A172 (cell line): ENCODE measurements at places on chromosomes 1 and 21. TPM values are rescaled to one million over a fixed set of nuclear protein-coding genes. Genes with fewer than 3 reads are reported as not detected.
A peak's percentile ranks its signal among the peaks of the same experiment; 100 is the strongest.

The KANK4 gene
- 0.09 TPM in 1 of 2 replicates, not detected in the other for total RNA-seq

GRCh38 chr1:96962751-96963211, 241.2 kb downstream of the PTBP2 start:
- DNase-seq, result no peak

DNA sequence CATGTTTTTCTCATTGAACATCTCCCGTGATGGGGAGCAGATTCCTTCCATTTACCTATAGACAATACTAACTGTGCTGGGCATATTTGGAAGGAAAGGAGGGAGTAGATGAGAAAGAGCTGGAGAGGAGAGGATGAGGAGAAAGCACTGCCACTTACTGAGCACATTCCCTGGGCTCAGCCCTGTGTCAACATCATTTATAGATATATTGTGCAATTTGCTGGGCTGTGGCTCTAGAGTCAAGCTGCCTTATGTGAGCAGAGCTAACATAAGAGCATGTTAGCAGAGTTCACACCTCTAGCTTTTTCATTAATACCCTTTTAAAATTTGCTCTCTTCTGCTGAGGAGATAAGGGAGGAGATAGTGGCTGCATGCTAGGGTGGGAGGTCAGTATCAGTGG, 22.3 kb upstream of the CD53 start:
- no peak for DNase-seq

GRCh38 chr1:203354246-203354645, 3.3 kb upstream of the FMOD start:
- DNase-seq, result peak; percentile 88

The MEX3A gene
- total RNA-seq, result 11.2 and 12.5 TPM in 2 replicates

The MYOC gene
- not detected in 2 replicates for total RNA-seq

- no peak for DNase-seq
These were observed 395.6 kb upstream of the PBX1 start for GRCh38 chr1:164163289-164163849.

The CASQ1 gene
- total RNA-seq, result 0.22 and 0.60 TPM in 2 replicates

DNA sequence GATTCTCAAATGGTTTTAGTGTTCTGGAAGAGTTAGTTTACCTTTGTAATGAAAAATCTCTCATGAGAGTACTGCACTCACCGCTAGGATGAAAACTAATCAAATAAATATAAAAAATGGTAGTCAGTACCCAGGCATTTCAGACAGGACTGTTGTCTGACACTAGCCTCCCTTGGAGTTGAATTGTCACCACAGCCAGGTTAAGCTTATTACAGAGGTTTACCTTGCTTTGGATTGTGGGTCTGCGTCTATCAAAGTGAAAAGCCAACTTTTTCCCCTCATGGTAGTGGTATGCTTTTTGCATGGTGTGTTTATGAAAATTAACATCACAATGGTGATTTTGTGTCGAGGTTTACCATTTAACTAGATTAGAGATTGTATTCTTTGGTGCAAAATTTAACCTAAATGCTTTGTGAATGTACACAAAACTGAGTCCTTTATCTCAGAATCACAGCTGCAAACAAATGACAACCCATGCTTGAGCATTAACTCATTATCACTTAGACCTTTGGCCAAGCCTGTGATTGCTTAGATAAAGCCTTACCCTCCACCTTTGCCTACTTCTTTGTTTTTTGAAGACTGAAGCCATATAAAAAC, 20.1 kb downstream of the RAP1A start:
- DNase-seq, result no peak

DNA sequence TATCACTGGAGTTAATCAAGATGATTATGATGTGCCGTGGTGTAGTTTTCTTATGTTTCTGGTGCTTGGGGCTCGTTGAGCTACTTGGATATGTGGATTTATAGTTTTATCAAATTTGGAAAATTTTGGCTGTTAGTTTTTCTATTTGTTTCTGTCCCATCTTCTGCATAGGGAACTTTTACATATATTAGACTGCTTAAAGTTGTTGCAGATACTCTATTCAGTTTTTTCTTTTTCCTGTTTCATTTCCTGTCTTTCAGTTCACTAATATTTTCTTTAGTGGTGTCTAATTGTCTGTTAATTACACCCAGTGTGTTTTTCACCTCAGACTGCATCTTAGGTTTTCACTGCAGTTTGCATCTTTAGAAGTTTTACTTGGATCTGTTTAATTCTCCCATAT, 247.7 kb downstream of the CAMTA1 start:
- DNase-seq, result no peak

DNA sequence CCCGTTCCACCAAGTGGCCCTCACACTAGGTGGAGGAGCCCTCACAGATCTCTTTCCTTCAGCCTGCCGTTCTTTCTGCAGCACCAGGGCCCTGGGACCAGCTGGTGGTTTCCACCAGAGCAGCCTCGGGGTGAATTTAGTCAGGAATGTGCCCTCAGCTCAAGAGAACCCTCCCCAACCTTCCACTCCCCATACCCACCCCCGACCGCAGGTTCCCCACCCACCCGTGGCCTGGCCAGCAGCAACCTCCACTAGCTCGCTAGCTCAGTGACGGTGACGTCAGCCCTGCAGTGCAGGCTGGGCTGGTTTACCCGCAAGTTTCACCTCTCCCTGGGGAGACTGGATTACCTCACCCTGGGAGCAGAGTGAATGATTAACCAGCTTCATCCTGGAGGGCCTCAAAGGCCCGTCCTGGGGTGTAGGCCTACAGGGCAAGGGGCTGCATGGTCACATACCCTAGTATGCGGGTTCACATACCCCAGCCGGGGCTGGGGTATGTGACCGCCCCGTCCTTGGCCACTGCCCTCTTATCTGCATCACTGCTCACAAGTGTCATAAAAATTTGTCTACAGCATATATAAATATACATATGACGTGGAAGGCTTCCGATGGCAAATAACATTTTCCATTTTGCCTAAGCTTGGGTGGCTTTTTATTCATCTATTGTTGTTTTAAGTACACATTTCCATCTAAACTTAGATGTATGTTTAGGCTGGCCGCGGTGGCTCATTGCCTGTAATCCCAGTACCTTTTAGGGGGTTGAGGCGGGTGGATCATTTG, 24.5 kb downstream of the ELF3 start:
- peak; percentile 98 for DNase-seq

- no peak for DNase-seq
These were observed 12.0 kb downstream of the TMEM9 start for GRCh38 chr1:201142011-201142848.

DNA sequence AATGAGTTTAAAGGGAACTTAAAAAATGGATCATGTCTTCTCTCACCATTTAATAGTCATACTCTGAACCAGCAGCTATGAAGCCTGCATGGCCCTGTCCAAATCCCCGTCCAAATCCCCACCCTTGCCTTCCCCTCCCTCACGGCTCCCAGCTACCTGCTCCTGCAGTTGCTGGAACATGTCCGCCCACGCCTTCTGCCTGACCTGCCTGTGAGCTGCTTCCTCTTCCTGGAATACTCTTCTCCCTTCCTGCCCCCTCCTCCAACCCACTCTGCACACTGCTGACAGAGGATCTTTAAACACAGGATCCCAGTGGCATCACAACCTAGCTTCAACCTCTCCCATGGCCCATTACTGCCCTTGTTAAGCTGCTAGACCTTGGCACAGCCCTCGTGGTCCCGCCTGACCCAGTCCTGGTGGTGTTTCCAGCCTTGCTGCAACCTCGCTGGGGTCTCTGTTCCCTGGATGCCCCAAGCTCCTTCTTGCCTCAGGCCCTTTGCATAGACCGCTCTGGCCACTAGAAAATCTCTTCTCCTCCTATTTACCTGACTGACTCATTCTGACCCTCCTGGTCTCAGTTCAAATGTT, 118.3 kb downstream of the PTPRU start:
- DNase-seq, result no peak

GRCh38 chr1:35623832-35624231, 17.5 kb downstream of the PSMB2 start:
- no peak for DNase-seq

The FAM89A gene
- total RNA-seq, result 17.0 and 17.9 TPM in 2 replicates

DNA sequence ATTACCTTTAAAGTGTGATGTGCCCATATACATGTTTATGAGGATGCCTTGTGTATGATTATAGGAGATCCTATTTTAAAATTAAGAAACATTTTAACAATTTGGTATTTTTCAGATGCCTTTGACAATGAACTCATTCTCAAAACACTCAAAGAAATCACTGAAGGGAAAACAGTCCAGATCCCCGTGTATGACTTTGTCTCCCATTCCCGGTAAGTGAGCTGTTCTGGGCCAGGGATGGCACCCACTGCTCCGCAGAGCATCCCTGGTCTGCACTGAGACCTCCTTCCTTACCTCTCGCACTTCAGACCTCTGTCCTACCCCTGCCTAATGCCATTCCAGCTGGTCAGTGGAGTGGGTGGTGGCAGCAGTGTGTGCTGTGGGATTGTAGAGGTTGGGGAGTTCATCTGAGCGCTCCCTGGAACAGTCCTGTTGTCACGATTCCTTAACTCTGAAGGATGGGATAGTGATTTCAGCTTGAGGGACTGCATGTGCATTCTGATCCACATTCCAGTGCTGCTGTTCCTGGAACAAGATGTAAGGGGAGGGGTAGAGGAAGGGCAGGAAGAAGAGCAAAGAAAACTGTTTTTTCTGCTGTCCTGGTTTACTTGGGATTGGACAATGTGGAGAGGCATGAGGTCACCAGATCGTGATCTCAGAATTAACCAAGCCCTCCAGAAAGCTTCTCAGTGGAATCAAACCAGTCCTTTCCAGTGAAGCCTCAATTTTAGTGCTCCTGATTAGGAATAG, 63.9 kb downstream of the UCK2 start:
- DNase-seq, result no peak

The FAM110D gene
- total RNA-seq, result 0.62 TPM in 1 of 2 replicates, not detected in the other

The LENEP gene
- total RNA-seq, result not detected in 2 replicates

The LINGO4 gene
- total RNA-seq, result not detected in 2 replicates

- no peak for DNase-seq
These were observed 778.1 kb upstream of the TMPRSS15 start for GRCh38 chr21:19181604-19182140.

The LAD1 gene
- 0.67 TPM in 1 of 2 replicates, not detected in the other for total RNA-seq

The FTCD gene
- 0.45 TPM in 1 of 2 replicates, not detected in the other for total RNA-seq

The UBASH3A gene
- total RNA-seq, result not detected in 2 replicates

DNA sequence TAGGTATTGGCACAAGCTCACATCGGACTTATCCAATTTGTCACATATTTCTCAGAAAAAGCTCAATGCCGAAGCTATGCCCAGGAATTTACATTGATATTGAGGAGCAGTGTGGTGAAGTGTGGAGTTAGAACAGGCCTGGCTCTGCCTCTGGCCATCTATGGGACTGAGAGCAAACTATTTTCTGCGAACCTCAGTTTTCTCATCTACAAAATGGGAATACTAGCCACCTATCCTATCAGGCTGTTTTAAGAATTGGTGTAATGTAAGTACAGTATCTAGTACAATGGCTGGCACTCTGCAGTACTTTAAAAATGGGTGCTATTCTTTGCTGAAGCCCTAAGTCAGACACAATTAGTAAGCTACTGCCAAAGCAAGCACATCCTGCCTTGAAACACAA, 47.2 kb downstream of the ARHGEF11 start:
- no peak for DNase-seq

The TIE1 gene
- total RNA-seq, result 0.41 and 3.2 TPM in 2 replicates

The CFHR2 gene
- not detected in 2 replicates for total RNA-seq

DNA sequence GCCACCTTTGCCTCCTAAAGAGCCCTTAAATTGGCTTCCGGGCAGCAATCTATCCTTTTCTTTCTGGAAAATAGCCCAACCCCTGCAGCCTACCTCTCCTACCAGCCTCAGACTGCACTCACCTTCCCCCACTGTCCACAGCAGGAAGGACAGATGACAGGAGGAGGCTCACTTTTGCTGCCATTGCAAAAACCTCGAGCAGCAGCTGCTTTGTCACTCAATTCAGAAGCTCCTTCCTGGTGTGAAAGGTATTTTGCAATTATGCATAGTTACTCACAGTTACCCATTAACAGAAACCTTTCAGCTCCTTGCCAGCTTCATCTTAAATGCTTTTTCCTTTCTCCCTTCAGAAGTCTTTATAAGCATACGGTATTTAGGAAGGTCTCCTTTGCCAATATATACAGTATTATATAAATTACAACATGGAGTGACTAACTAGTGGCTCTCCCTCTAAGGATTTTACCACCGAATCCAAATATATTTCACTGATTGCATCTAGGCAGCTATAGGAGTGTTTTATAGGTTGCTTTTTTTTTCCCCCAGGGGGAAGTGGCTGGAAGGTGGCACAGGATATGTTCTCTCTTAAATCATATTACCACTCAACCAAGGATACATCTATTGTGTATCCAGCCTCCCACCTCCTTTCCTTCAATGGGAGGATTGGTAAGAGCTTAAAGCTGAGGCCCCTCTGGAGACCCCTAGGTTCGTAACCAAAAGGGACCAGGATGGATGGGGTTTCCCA, 142.1 kb upstream of the IPO9 start:
- DNase-seq, result no peak

The LYSMD1 gene
- 19.6 and 21.6 TPM in 2 replicates for total RNA-seq

The LCA5L gene
- 2.7 and 3.4 TPM in 2 replicates for total RNA-seq

DNA sequence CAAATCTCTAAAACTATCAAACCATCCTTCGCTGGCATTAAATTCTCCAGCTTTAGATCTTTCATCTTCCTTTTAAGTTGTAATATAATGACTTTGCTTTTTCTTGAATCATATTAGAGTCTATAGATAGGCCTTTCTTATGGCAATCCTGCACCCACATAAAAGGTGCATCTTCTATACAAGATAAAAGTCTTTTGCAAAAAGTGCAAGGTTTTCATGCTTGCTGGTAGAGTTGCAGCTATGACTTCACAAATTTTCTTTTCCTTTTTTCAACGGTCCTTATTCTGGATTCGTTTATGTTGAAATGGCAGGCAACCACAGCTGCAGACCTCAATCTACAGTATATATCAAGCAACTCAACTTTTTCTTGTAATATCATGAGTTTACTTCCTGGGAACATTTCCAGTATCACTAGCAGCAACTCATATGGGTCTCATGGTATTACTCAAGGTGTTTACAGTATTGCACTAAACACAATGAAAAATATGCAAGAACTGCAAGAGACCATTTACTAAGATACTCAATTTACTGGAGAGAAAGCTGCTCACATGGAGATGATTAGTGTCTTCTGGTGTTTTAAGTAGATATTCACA, 22.1 kb downstream of the OMA1 start:
- DNase-seq, result no peak

DNA sequence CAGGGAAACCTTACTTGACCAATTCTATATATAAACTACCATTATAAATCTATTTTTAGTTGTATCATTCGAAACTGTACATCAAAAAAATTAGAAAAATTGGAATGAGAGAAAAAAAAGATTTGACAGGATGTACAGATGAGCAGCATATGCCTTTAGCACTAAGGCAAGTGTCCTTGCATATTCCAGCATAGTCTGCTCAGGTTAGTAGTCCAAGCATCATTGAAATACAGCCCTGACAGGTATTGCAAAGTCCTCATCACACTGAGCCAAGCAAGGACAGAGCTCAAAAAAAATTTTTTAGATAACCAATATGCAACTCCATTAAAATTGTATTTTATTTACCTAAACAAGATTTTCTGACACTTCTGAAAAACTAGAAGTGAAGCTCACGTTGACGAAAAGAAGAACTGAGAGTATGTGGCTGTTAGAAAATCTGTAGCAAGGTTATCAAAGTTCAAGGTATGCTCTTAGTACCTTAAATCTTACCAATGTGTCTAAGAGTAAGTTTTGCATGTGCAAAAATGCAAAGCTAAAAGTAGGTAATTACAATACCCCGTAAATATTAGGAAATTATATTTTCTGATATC, 465.6 kb upstream of the ADGRL4 start:
- DNase-seq, result no peak

- no peak for DNase-seq
These were observed 14.8 kb downstream of the MMEL1 start for GRCh38 chr1:2617971-2618470.

GRCh38 chr1:183580281-183580682, 10.0 kb downstream of the NCF2 start:
- DNase-seq, result peak; percentile 25
